ENCODE measurements at places on chromosomes 3 and 15.

- no peak for DNase-seq
These were observed 17.5 kb downstream of the SLC12A8 start for GRCh38 chr3:125194849-125195601.

- DNase-seq: no peak
These were observed 12.6 kb downstream of the KPNA1 start for GRCh38 chr3:122502139-122502538.

DNA sequence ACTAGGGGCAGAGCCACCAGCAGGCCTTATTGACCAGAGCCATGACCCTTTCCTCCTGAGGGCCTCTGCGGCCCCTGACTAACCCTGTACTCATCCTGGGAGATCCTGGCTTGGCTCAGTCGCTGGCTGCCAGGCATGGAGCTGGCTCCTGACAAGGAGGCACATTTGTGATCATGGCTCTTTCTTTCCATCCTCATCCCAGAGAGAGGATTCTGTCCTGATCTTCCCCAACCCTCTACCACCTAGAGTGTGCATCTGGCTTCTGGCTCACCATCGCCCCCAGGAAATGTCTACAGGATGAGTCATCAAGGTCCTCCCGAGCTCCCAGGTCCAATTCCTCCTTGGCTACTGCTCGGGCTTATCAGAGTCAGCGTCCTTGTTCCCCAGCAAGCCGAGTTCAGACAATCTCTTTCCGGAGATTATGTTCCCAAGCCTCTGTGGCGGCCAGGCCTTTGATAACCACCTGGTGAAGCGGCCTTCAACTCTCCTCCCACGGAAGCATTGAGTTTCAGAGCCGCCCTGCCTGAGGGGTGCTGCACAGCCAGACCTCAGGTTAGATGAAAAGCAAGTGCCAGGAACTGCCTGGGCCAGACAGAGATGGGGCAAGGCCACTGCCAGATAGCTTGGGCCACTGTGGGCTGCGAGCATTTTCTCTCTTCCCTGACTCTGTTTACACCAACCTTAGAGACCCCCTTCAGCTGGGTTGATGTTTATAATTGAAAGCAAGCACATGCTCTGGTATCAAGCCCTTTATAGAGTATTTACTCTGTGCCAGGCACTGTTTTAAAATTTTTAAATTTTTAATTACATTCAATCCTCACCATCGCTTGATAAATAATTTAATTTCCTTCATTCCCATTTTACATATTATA lies 44.3 kb upstream of the MRPS22 start:
- no peak for DNase-seq

- no peak for DNase-seq
These were observed 132.3 kb upstream of the RASGRP1 start for GRCh38 chr15:38696790-38697495.

- DNase-seq: no peak
These were observed 52.5 kb upstream of the UBE2Q2 start for GRCh38 chr15:75790631-75791336.

GRCh38 chr3:15527031-15527459 lies 5.5 kb upstream of the COLQ start:
- DNase-seq: no peak

DNA sequence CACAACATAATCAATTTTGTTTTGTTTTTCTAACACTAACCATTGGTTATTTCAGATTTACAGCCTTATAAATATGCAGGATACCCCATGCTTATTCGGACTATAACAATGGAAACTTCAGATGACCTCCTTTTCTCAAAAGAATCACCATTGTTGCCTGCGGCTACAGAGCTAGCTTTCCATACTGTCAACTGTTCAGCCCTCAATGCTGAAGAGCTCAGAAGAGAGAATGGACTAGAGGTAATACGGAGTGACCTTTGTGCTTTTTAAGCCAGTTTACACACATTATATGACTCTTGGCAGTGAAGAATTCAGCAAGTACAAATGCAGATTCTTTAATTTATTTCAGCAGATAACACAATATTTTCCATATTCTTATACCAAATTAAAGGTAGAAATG lies 81.8 kb downstream of the DNAJC13 start:
- DNase-seq: no peak

- no peak for DNase-seq
These were observed 430.7 kb upstream of the RBMS3 start for GRCh38 chr3:28850186-28850585.

GRCh38 chr3:34264337-34265041 lies 466.1 kb downstream of the PDCD6IP start:
- no peak for DNase-seq

DNA sequence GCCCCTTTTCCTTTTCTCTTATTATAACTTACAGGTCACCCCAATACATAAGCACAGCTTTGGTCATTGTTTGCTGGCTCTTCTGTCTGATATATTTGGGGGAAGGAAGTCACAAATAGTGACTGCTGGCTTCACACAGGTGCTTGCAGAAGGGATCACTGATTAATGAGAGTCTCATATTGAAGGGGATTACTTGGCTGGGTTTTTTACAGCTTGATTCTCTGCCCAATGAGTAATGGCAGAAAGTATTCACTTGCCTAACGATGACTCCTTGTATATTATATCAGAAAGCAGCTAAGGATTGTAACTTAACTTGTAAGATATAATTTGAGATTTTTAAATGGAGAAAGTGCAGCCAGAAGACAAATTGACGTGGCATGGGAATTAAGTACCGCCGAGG lies 119.3 kb upstream of the PFN2 start:
- DNase-seq: no peak

DNA sequence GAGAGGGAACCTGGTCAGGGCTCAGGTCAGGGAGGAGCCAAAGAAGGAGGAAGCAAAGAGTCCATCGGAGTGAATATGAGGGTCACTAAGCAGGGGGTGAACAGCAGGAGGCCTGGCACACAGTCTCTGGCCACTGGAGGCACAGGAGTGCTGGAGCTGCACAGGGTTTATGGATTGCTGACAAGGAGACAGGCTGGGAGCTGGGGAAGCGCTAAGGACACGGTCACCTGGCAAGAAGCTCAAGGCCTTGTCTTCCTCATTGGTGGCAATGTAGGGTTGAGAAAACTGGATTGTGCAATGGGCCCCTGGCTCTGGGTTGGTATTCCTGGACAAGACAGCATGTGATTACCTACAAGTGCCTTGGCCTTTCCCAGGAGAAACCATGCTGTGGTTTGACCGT lies 5.8 kb upstream of the CAMP start:
- no peak for DNase-seq

DNA sequence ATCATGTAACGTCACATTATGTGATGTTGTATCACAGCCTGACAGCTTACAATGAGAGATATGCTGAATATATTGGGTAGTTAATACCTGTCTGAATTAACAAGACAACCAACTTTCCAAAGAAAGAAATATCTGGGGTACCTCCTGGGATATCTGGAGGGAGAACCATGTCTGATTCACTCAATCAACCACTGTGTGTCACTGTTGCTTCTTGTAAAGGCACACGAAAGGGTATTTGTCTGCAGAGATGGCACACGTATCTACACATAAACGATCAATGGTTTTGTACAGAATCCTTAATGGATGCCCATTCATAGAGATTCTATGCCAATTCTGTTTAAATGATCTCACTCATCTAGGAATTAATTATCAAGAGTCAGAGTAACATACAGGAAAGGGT lies 252.1 kb upstream of the TMCO5A start:
- no peak for DNase-seq

Measured in activated CD4-positive, alpha-beta T cell treated with anti-CD3 and anti-CD28 coated beads for 4 hours (primary cell).